ENCODE measurements at places on chromosomes 5 and 9.
A peak's percentile ranks its signal among the peaks of the same experiment; 100 is the strongest.

DNA sequence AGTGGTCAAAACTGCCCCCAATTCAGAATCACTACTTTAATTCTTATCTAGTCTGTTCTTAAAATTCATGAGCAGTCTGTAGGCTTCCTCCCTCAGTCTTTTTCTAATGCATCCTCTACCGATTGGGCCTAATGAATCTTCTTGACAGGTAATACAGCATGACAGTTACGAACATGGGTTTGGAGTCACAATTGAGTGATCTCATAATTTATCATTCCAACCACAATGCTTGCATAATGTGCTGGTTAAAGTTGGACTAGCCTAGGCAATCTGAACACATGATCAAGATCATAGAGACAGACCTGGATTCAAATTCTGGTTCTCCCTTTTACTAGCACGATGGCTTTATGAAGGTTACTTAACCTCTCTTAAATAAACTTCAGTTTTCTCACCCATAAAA, 33.1 kb upstream of the SETD9 start:
- no peak for DNase-seq

DNA sequence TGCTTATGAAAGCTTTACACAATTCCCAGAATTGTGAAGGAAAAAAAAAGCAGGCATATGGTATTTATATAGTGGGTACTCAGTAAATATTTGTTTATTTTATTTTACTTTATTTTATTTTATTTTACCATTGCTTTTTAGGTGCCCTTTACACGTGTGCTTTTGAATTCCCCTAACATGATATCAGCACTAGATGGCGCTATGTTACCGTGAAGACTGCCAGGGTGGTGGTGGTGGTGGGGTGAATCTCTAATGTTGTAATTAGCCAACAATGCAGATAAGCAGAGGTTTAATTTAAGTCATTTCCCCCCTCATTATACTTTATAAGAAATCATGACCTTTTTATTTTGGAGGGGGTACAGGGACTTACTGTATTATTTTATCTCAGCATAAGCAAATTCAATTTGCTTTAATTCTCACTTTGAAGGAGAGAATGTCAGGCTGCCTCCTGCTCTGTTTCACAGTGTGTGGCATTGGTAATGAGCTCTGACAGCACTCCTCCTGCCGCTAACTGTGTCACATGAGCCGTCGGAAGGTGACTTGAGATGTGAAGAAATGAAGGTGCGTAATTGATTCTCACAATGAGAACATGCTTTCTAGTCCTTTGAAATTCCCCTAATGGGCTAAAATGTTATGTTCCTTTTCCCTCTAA, 165.6 kb downstream of the YTHDC2 start:
- peak; percentile 48 for DNase-seq

GRCh38 chr5:175021321-175021720, 296.9 kb downstream of the MSX2 start:
- peak; percentile 45 for DNase-seq

GRCh38 chr5:16957304-16958196, 21.5 kb upstream of the MYO10 start:
- DNase-seq: no peak

- DNase-seq: no peak
These were observed 36.2 kb upstream of the ADAM19 start for GRCh38 chr5:157611571-157612476.

DNA sequence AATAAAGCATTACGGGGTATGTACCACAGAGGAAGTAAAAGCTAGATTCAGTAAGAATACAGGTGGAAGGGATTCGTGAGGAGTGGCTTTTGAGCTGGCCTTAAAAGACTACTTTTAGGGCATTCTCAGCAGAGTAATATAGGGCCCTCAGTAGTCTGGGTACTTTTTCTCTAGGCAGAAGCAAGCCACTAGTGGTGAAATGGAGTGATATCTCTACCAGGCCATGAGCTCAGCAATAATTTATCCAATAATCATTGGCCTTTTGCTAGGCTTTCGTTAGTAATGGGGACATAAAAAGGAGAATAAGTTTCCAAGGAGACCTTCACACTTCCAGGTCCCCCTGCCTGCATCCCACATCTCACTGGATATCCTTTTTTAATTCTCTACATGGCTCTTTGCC, 1.7 kb downstream of the POLR3G start:
- DNase-seq: no peak

- DNase-seq: peak; percentile 6
These were observed 733 bp downstream of the HSPA4 start for GRCh38 chr5:133052317-133053175.

DNA sequence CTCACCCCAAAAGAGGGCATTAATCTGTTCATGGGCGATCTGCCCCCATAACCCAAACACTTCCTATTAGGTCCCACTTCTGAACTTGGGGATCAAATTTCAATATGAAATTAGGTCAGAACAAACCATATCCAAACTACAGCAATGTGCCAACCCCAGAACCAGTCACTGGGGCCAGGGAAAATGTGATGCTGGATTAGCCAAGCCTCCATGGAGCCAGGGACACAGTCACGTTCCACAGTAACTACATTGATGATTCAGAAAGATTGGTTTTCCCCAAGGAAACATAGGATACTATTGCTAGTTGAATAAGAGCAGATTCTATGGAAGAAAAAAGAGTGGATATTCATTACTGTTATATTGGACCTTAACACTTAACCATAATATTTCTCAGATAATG, 84.2 kb downstream of the GIN1 start:
- no peak for DNase-seq

DNA sequence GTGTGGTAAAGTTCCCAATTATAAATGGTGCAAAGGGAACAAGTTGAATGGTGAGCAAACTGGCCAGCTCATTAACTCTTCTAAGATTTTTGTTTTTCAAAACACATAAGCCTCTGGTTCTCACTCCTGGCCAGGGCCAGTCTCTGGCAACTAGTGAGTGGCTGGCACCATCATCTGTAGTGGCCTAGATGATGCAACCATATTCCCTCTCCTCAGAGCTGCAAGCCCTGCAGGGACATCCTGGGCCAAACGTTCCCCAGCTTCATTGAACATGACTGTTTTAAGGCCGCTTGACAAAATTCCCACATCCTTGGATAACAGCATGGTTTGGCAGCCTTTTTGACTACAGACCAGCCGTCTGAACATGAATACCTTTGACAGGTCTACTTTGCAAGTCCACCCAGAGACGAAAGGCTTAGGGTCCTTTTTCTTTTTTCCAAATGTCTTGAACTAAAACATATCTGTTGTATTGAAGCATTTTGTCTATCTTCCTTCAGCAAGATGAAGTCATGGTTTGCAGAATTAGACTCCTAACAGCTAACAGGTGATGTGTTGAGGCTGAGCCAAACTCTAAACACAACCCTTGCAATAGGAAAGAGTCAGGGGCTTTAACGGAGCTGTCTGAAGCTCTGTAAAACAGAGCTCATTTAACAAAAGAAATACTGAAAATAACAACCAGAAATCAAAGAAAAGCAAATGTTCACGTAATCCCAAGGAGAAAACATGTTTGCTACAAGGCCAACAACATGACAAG, 23.8 kb downstream of the MACROH2A1 start:
- no peak for DNase-seq

- DNase-seq: no peak
These were observed 42.7 kb downstream of the TENT4A start for GRCh38 chr5:6755941-6756340.

GRCh38 chr5:39650008-39650762, 225.4 kb upstream of the DAB2 start:
- DNase-seq: no peak

DNA sequence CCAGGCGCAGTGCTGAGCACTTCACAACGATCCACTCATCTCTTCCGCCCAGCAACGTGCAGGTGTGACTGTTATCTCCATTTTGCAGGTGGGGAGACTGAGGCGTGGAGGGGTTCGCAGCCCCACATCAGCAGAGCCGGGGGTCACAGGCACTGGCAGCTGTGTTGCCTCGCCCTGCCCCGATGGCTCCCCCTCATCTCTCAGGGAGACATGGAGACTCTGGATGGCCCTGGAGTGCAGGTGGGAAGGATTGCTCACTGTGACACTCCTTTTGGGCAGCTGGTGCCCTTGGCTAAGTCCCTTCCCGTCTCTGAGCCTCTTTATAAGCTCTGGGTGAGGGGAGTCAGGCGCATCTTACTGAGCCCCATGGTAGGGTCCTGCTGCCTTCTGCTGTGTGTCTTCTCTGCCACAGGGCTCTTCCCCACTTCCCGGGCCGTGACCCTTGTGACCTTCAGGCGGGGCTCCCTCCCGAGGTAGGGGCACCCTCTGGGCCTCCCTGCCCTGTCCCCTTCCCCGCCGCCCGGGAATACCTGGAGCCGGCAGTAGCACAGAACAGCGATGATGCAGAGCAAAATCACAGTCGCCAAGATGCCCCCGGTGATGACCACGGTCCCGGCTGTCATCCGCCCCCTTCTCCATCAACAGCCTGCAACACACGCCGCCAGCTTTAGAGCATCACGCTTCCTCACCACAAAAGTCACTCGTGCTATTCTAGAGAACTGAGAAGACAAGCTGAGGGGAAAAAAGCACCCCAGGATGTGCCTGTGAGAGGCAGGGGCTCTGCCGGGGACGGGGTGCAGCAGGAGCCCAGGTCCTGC, 29.4 kb downstream of the FAM163B start:
- DNase-seq: no peak

- DNase-seq: no peak
These were observed 210.7 kb upstream of the DMRT1 start for GRCh38 chr9:630817-631216.

DNA sequence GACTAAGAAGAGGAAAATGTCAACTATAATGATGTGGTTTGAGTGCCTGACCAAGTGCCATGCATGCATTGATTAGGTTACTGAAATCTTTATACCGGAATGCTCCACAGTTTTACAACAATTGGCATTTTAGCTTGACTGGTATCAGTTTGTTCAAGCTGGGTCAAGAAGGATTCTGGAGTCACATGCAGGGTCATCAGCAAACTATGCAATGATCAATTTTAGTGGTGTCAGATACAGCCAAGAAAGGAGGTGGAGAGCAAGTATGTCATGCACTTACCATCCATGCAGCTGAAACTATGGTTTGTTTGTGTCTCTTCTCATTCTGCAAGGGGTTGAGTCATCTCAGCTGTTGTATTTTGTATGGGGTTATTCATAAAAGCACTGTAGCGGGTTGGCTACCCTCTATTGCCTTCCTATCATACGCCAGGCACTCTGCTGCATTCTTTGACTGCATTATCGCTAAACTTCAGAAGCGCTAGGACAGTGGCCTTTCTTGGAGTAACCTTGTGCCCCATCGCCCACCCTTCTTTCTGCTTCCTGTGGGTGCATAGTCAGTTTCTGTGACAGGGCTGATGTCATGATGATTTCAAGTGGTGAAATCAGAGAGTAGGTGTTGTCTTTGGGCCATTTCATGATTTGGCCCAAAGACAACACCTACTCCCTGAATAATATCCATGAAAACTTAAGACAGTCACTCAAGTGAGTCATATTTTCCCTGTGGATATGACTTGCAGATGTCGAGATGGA, 145.4 kb downstream of the MTX3 start:
- no peak for DNase-seq

DNA sequence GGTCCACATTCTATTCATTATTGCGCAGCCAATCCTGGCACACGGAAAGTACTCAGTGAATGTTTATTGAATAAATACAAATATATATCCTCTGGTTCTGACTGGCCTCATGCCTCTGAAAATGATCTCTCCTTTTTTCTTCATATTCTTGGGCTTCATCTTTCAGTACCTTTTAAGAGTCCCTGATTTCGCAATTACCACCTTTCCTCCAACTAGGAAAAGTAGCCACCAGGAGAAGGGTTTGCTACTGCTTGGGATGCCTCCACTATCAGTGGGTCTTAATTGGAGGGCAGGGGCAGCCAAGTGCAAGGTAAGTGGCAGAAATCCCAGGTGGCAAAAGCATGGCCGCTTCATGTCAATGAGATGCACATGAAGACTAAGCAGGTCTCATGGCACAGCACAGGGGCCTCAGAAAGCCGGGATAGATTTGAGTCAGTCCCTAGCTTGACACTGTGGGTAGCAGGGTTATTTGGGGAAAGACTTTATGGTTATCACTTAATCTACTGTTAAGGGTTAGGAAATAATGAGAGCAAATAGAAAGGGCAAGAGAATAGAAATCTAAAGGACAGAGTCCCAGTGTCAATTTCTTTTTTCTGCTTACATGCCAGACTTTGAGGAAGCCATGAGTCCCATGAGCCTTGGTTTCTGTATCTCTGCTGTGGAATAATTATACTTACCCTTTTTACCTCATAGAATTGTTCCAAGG, 361.1 kb downstream of the MAN2A1 start:
- DNase-seq: no peak
